ENCODE measurements at places on chromosomes 7 and 10.

GRCh38 chr7:45718464-45719330, 144.5 kb downstream of the ADCY1 start:
- no peak for DNase-seq

- DNase-seq = no peak
Measured at GRCh38 chr10:33336582-33337325, 2.3 kb upstream of the NRP1 start.

DNA sequence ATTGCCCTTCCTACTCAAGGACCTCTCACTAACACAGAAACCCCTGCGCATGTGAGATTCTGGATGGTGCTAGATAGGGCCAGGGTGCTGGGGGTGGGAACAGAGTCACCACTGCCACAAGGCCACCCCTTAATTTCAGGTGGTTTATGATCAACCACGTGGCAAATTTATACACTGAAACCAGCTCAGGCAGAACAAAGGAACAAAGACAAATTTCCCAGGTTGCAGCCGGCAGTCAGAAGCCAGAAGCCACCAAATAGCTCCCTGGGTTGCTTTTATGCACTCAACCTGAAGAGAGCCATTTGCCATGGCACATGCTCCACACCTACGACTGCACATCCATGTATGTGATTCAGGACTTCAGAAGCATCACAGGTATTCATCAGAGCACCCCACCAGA, 2.5 kb downstream of the VOPP1 start:
- DNase-seq = no peak

DNA sequence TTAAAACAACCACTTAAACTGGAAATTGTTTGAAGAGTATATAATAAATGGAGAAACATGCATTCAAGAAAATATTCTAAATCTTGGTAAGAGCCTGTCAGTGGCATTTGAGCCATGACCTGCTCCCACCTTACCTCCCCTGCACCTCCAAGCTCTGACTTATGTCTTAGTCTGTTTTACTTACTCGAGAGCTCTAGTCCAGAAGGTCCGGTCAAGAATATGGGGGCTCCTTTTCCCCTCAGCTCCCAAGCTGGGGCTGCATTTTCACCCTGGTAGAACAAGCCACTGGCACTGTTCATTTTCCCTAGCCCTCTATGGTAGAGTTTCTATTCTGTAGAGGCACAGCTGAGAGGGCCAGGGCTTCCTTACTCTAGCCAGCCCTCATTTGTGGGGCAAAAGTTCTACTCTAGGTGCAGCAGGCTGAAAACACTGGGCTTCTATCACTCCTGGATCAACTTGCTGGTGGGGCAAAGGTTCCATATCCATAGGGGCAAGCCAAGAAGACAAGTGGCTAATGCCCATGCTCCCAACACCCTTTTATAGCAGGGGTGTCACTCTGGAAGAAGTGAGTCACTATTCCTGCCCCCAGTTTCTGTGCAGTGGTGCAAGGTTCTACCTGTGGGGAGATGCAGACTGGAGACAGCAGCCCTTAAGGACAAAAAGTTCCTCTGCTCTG, 40.6 kb downstream of the ZNF438 start:
- DNase-seq = no peak

DNA sequence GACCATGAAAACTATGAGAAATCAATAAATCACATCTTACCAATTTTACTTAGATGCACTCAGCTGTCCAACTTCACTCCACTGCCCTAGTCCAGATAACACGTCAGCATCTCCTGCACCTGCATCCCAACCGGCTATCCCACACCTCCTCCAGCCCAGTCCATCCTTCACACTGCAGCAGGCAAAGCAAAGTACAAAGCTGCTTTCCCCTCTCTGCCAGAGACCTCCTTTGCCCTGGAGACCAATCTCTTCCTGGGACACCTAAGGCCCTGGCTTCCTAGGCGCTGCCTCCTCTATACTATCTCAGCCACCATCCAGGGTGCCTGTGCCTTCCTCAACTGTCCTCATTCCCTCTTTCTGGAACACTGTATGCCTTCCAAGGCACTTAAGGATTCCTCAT, 90.3 kb upstream of the DDC start:
- no peak for DNase-seq

DNA sequence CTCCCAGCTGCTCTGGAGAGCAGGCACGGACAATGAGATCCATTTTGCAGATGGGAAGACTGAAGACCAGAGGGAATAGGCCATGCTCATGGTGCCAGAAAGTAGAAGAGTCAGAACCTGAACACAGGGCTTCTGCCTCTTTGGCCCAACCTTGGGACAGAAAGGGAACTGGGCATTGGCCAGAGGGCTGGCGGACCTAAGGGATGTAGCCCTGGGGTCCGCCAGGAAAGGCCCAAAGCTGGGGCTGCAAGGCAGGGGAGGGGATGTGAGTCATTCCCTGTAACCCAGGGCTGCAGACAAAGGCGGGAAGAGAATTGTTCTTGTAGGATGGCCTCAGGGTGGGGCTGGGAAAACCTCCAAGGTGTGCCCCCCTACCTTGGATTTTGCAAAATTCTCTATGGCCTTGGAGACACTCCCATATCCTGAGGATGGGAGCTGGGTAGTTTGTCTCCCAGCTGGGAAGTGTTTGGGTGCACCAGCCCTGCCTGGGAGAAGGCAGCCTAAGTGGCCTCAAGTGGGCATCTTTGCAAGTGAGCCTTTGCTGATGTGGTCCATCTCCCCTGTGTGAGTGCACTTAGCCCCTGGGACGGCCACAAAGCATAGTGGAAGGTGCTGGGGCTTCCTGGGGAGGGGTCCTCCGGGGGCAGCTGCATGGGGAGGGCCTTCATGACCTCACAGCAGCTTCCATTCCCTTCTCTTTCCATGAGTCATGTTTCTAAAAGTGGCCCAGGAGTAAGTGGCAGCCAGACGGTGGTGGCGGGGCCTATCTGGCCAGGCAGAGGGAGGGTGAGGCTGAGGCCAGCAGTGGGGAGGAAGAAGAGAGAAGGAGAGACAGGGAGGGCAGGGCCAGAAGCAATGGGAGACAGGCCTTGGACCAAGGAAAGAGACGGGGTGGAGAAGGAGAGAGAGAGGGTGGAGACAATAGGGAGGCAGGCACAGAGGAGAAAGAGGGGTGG, 9.2 kb downstream of the AQP1 start:
- DNase-seq = no peak

- DNase-seq = no peak
Measured at GRCh38 chr10:132417257-132417910, 20.4 kb downstream of the PWWP2B start.

- no peak for DNase-seq
Measured at GRCh38 chr10:120473593-120473992, 16.6 kb downstream of the PLPP4 start.

DNA sequence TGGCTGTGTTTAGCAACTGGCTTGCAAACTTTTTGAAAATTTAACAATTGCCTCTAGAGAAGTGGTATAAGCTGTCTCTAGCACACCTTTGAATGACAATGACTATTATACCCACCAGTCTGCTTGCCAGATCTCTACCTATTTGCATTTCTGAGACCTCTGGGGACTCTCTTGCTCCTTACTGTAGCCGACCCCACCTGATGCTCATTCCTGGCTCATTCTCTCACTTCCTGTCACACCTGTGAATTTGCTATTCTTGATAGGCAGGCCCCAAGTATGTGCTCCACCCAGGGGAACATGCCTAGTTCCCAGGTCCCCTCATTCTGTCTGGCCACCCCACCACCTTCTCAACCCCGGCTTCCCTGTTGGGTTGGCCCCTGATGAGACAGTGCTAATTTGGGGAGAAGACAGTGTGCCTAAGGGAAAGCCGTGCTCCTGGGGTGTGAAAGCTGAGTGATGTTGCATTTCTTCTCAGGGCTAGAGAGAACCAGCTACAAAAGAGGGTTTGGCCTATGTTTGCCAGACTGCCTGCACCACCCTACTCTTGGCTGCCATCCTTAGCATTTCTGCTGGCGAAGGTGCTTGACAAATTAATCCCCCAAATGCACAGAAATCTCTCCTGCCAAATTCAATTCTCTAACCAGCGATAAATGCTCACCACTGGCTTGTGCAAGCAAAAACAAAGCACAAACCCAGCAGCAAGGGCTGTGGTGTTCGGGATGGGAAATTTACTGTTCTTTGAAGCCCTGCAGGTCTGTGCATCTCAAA, 138.2 kb downstream of the RPS24 start:
- no peak for DNase-seq

- DNase-seq = no peak
Measured at GRCh38 chr7:81003326-81003725, 84.5 kb upstream of the SEMA3C start.

Measured in T-helper 9 cell (primary cell).